ENCODE measurements at places on chromosomes 5 and 9.

DNA sequence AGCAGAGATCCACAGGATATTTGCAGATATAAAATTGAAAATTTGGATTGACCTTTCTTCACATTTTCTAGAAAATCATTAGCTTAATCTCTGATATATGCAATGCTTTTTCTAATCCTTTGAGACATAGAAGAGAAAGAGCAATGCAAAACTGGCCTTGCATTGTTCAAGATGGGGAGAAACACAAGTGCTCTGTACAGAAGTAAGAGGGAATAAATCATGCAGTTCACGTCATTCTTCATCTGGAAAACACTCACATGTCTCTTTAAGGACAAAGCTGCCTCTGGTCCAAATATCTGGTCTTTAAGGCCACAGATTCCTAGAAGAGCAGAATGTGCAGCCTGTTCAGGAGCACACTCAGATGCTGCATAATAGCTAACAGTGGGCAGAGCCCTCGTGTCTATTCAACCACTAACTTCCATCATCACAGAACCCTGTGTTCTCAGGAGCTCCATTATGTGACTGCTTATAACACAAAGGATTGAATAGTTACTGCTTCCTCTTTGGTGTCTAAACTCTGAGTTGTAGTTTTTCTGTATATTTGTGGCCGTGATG is 277.5 kb downstream of the PLK2 start:
- DNase-seq, result no peak

- DNase-seq, result no peak
Measured at GRCh38 chr9:111743275-111743674, 51.5 kb downstream of the SHOC1 start.

- no peak for DNase-seq
Measured at GRCh38 chr5:156149213-156149612, 177.8 kb upstream of the SGCD start.

DNA sequence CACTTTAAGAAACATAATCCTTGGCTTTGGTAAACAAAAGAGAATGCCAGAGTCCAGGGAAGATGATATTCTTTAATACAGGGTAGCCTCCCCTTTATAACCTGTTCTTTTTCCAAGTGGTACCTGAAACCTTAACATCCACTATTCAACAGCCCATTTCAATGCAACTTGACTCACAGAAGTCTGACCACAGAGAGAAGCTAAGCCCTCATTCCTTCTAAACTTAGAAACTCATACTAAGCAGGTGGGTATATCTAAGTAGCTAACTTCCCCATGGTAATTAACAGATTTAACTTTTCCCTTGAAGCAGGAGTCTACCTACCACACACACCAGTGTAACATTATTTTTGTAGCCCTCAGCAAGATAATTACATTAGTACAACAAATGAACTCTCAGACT is 91.9 kb downstream of the CEMIP2 start:
- DNase-seq, result no peak

DNA sequence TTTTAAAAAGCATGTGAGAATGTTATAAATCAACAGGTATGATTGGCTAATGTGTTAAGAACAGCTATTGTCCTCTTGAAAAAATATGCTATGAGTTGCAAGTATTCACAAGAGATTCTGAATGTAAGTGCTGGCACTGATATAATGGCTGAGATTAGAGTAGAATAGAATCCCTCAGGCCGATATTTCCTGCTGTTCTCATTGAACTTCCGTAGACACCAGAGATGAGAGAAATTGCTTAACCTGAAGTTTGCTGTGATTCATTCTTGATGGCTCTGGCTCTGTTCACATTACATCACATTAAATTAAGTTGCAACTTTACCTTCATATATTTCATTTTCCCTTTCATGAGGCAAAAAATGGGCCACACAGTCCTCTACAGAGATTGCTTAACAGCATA is 114.5 kb downstream of the BAAT start:
- no peak for DNase-seq

DNA sequence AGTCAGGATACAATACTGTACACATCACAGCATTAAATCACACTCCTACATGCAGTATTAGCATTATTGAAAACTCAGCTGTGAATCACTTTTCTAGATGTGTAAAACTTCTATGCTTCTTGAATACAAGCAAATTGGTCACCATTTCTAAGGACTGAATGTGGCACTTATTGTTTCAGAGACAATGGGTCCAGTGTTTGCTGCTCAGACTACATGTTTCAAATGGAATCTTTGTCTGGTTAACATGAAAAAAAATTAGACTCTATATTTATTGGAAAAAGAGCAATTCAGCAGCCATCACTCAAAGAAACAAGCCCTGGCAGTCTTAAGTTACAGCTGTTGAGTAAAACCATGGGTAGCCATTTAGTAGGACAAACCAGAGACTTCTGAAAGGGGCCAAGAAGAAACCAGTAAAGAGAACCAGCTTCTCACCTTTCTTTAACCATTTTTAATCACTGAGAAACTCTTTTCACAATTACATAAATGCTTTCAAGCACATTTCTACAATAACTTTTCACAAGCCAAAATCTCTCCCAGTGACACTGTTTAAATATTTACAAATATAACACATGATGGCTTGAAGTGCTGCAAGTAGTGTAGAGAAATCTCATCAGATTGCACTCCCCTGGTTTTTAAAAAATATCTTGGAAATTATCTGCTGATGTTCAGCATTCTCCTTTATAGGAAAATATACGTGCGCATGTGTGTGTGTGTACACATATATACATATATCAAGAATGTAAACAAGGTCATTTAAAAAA is 35.2 kb downstream of the OR2K2 start:
- no peak for DNase-seq

DNA sequence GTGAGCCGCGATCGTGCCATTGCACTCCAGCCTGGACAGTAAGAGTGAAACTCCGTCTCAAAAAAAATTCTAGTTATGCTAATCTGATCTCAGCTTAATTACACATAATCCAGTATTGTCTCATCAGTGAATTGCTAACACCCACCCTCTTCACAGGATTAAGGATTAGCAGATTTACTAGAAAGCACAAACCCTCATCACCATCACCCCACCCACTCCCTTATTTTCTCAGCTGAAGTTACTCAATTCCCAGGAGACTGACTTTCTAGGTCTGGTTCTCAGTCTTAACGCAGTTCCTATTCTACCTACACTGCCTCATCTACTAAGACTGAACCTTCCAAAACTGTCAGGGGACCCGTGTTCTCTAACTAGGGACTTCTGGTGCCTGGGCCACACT is 9.0 kb downstream of the TOR1B start:
- no peak for DNase-seq

- no peak for DNase-seq
Measured at GRCh38 chr5:25618821-25619220, 974.0 kb upstream of the CDH10 start.

GRCh38 chr5:54611290-54611951 is 93.9 kb downstream of the SNX18 start:
- DNase-seq, result no peak

DNA sequence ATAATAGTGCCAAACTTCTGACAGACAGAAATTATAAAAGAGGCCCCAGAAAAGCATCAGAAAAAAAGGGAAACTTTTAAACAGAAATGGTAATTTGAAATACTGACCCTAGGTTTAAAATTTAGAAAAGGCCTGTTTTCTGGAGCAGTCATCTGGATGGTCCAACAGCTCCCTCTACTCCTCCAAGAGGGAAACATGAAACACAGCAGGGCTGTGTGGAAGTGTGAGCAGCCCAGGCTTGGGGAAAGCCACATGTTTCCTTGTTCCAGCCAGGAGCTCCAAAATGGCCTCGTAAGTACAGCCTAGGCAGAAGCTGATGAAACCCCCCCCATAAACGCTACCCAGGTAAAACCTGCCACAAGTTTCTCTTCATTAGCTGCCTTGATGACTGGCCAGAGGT is 499.3 kb upstream of the ADAMTS16 start:
- no peak for DNase-seq

DNA sequence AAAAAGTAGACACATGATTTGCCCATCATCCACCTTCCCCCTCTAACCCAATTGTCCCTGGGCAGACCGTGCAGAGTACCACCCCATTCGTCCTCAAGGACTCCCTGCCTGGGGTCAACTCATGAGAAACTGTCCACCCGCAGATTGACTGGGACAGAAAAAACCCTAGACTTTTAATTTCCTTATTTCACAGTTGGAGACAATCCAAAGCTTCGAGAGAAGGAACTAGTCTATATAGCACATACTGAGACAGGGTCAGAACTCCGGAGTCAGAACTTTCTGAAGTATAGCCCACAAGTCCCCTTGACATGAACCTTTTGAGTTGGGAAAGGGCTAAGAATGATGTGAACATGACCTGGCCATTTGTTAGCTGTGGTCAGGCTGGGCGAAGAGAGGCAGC is 7.5 kb upstream of the GPX3 start:
- DNase-seq, result no peak

DNA sequence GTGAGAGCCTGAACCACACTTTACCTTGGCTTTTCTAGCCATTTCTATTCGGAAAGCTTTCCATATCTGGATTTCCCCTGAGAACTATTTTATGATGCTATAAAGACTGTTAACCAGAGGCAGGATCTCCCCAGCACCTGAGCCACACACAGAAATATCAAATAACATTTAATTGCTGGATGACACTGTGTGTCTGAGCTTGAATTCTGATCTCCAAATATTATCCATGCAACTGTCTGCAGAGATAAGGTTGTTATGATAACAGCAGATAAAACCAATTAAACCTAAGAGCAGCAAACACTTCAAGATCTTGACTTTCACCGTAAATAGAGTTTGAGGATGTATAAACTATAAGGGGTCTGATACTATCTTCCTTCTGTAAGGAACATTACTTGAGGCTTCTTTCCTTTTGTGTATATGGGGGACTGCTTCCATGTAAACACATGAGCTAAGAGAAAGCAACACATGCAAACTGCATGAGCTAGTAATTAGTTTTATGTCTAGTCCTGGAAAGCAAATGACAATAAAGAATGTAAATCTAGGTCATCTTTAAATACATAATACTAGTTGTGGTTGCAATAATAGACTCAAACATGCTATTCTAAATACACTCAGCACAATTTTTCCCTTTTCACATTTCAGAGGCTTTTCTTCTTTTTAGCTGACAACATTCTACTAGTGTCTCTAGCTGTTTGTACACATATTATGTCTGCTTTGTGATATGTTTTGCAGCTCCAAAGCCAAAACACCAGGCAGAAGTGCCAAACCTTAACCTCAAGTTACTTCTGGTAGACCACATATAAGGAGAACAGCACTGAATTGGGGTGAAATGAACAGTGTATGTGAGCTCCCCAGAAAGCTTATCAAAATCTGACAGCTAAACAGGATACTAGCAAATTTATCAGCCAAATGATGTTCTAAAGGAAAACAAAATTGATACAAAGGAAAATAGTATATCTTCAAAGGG is 136.5 kb downstream of the EFNA5 start:
- no peak for DNase-seq

GRCh38 chr9:130425741-130426466 is 18.9 kb upstream of the ASS1 start:
- no peak for DNase-seq

DNA sequence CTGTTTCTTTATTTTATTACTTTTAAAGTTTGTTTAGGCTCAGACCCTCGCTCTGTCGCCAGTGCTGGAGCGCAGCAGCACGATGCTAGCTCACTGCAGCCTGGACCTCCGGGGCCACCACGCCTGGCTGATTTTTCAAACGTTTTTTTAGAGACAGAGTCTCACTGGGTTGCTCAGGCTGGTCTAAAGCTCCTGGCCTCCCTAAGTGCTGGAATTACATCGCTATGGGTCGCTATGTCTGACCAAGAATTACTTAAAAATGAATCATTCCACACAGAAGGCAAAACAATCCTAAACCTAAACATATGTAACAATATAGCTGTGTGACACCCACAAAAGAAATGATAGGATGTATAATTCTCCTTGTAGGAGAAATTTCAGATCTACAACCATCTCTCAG is 86.9 kb upstream of the SIMC1 start:
- no peak for DNase-seq

DNA sequence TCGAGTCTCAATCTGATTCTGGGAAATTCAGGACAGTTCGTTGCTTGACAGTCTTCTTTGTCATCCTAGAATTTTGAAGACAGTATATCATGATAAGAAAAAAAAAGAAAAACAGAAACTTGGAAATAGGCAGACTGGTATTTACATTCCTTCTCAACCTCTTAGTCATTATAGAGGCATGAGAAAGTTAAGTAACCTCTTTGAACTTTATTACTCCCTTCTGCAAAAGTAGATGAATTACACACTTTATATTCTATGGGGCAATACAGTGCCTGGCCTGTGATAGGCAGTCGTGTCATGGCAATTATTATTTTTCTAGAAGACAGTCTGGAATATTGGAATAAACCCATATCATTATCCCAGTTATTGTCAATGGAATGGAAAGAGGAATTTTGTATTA is 828.9 kb downstream of the TLR4 start:
- no peak for DNase-seq

GRCh38 chr5:97245386-97245785 is 62.3 kb upstream of the RIOK2 start:
- peak; percentile 14 for DNase-seq

DNA sequence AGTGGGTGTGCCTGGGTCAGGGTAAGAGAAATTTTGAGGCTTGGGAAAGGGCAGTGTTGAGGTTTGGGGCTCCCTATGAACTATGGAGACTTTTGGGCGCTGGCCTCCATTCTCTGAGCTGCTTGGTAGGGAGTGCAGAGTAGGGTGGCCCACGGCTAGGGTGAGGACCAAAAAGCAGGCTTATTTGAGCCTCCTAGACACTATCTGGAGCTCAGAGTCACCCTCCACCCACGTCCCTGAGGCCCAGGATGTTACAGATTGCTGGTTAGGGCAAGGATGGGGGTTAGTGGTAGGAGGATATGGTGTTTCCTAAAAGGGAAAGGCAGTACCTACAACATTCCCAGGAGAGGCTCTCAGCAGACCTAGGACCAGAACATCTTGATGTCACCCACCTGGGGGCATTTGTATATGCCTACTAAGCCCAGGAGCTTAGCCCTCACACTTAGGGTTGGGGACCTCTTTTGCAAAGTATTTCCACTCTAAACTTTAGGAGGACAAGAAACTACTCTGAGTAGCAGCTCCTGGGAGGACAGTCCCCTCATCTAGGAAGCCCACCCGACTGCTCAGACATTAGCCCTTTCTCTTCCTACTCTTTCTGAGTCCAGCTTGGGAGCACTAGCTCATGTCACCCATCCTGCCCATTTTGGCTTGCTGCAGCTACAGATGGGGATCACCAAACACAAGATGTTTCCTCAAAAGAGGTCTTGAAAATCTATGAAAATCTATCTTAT is 2.3 kb downstream of the SHROOM1 start:
- DNase-seq, result no peak

GRCh38 chr9:114954956-114955582 is 24.7 kb upstream of the TNFSF8 start:
- no peak for DNase-seq

All from nephron progenitor cell (in vitro differentiated cells).